COR-L47 (cell line): ENCODE measurements at places on chromosomes 11 and 22.

DNA sequence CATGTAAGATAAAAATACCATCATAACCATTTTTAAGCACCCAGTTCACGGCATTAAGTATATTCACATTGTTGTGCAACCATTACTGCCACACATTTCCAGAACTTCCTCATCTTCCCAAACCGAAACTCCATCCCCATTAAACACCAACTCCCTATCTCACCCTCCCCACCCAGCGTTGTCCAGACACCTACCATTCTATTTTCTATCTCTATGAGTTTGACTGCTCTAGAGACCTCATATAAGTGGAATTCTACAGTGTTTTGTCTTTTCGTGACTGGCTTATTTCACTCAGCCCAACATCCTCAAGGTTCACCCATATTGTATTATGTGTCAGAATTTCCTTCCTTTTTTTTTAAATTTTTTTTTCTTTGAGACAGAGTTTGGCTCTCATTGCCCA is 45.2 kb downstream of the PPFIA1 start:
- no peak for DNase-seq

GRCh38 chr22:29479417-29480261 is at the start of gene NEFH:
NEFH (plus strand) TSS chr22:29480218; CDS start chr22:29480263, 45 bp downstream.
- DNase-seq = peak; percentile 50

DNA sequence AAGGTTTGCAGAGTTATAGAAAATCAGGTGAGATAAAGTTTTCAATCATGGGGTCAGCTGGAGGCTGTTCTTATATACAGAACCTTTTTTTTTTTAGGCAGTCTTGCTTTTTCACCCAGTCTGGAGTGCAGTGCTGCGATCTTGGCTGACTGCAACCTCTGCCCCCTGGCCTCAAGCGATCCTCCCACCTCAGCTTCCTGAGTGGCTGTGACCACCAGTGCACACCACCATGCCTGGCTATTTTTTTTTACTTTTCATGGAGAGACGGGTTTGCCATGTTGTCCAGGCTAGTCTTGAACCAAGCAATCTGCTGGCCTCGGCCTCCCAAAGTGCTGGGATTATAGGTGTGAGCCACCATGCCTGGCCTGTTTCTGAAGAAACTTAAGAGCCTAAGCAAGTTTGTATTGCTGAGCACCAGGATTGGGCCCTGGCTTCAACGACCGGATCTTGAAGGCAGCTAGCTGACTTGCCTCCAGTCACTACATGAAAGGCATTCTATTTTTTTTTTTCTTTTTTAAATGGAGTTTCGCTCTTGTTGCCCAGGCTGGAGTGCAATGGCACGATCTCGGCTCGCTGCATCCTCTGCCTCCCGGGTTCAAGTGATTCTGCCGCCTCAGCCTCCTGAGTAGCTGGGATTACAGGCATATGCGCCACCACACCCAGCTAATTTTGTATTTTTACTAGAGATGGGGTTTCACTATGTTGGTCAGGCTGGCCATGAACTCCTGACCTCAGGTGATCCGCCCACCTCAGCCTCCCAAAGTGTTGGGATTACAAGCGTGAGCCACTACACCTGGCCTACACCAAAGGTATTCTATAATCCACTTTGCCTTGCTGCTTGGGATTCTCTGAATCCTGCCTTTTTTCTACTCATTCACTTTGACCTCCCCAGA is 7.6 kb downstream of the XBP1 start:
- no peak for DNase-seq

GRCh38 chr11:119697882-119698281 is 31.1 kb downstream of the NECTIN1 start:
- no peak for DNase-seq

DNA sequence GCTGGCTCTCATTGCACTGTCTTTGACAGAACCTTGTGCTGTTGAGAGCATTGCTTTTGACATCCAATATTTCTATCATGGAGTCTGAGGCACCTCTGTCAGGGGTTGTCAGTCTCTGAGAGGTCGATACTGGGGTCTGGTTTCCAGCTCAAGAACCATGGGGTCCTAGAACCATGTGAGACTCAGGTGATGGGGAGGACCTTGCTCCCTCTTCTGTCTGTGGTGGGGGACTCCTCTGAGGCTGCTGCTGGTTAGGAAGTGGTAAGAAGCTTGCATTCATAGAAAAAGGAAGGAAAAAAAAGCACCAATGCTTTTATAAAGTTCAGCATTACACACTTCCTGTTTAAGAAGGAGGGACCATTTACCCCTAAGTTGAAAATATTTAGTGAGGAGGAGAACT is 91.8 kb upstream of the CD44 start:
- no peak for DNase-seq

- no peak for DNase-seq
These were observed 44.4 kb upstream of the CLDN5 start for GRCh38 chr22:19568337-19569275.

GRCh38 chr11:43837879-43838278 is 42.8 kb upstream of the ALKBH3 start:
- no peak for DNase-seq

DNA sequence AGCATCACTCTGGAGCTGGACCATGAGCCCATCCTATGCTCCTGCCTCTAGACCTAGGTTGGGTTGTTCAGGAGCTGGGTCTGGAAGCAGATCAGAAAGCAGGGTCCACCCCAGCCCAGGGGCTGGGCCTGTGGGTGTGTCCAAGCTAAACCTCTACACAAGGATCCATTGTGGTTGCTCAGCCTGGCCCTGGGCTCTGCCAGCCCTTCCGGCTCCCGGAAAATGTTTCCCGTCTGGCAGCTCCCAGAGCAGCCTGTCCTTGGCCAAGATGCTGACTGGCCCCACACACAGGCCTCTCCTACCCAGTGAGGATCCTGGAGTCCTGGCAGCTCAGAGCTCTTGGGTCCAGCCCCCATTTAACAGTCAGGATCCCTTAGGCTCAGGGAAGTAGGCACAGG is 35.3 kb upstream of the FCHSD2 start:
- no peak for DNase-seq

GRCh38 chr11:74777038-74777437 is 28.4 kb downstream of the RNF169 start:
- no peak for DNase-seq

GRCh38 chr22:46368871-46369715 is 33.6 kb downstream of the TRMU start:
- DNase-seq = no peak

GRCh38 chr11:130478204-130478701 is 29.8 kb downstream of the ADAMTS15 start:
- no peak for DNase-seq

DNA sequence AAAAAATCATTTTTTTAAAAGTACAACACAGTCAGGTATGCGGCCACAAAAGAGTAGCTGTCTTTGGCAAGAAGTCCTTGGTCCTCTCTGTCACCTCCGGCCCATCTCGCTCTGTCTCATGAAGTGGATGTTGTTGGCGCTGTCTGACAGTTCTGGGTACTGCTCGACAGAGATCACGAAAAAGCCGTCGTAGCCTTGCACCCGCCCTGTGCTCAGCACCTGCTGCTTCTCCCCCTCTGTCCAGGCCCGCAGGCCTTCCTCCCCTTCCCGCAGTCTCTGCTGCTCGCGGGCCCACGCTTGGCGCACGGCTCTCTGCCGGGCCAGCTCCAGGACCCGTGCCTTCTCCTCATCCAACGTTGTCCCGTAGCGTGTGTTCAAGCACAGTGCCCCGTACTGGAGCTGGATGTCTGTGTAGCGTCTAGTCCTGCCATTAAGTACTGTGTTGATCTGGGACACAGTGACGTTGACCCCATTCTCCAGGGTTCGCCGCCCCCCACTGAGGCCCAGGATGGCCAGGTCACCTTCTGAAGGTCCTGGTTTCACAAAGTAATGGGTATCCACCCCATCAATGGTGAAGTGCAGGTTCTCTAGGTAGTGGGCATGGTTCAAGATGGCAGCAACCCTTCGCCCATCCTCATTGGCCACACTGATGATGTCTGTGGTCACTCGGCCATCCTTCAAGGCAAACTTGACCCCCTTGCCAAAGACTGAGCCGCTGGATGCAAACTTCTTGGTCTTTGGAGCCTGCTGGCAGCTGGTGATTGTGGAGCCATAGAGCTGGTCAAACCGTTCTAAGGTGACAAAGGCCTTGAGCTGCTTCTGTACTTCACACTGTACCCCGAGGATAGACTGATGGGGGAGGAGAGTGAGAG is 83.5 kb upstream of the NARS2 start:
- DNase-seq = no peak

GRCh38 chr22:21652010-21652546 is 10.0 kb downstream of the SDF2L1 start:
- peak; percentile 93 for DNase-seq

DNA sequence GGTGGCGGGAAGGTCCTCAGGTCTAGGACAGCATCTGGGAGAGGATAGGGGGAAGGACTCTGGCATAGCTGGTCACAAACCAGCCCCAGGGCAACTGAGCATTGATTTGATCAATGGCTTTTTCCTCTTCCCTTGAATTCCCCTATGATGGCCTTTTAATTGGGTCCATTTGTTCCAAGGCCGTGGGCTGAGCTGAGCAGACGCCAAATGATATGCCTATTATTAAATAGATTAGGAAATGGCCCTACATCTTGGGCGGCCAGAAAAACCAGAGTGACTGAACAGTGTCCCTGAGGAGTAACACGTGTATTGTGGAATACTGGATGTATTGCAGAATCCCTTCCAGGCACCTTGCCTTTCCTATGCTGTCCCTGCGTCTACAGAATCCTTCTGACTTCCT is 26.7 kb upstream of the P2RY6 start:
- DNase-seq = no peak

GRCh38 chr11:38460429-38460828 is 1862.4 kb upstream of the RAG2 start:
- no peak for DNase-seq

GRCh38 chr22:37211075-37211865 is 1.0 kb downstream of the SSTR3 start:
- DNase-seq = no peak

- DNase-seq = no peak
These were observed 1004.1 kb downstream of the OPCML start for GRCh38 chr11:132528181-132528580.

DNA sequence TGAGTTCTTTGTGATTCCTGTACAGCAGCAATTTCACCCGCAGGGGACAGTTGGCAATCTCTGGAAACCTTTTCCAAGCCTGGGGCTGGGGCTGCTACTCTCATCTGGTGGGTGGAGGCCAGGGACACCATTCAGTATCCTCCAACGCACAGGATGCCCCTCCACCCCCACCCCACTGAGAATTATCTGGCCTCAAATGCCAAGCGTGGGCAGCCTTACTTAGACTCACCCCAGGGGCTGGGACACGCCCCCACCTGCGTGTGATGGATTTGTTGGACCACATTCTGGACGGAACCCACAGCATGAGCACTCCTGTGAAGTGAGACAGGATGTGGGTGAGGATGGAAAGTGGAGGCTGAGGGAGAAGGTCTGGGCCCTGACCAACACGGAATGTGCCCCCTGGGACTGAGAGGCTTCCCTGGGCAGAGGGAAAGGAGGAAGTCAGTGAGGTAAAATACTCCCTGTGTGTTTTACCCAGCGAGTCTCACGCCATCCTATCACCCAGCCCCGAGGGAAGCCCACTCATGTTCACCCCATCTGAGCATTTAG is 13.7 kb downstream of the RASD2 start:
- no peak for DNase-seq

DNA sequence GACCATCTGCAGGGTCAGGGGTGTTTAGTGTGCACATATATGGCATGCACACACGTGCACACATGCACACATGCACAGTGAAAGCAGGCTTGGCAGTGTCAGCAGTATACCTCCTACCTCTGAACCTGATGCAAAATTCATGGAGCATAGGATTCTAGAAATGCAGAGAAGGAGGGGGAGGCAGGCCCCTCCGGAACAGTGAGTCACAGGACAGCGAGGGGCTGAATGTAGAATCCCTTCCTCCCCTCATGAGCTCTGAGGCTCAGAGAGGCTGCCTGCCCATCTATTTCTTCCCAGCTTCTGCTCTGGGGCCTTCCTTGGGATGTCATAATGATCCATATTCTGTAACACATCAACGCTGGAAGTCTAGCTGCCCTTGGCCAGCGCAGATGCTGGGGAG is 66.7 kb upstream of the NECTIN1 start:
- DNase-seq = no peak

GRCh38 chr22:49077586-49077985 is 750.1 kb downstream of the BRD1 start:
- no peak for DNase-seq

DNA sequence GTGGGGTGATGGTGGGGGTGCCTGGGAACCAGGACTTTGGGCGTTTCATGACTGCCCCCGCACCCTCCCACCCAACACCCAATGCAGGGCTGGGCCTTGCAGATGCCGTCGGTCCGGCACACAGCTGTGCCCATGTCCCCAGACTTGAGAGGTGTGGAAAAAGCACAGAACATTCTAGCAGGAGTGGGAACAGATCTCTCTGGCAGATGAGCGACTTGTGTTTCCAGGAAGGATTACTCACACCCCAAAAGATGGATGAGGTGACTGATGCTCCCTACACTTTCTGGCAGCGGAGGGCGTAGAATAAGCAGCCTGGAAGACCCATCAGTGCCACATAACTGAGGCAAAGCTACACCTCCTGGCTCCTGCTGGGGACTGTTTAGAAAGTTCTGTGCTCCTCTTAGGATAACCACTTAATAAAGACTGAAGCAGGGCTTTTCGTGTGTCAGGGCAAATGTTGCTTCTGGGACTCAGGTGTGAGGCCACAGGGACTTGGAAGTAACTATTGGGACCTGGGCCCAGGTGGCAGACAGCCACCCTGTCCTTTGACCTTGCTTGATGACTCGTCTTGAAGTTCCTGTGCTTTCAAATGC is 24.2 kb downstream of the FBLN1 start:
- DNase-seq = no peak

DNA sequence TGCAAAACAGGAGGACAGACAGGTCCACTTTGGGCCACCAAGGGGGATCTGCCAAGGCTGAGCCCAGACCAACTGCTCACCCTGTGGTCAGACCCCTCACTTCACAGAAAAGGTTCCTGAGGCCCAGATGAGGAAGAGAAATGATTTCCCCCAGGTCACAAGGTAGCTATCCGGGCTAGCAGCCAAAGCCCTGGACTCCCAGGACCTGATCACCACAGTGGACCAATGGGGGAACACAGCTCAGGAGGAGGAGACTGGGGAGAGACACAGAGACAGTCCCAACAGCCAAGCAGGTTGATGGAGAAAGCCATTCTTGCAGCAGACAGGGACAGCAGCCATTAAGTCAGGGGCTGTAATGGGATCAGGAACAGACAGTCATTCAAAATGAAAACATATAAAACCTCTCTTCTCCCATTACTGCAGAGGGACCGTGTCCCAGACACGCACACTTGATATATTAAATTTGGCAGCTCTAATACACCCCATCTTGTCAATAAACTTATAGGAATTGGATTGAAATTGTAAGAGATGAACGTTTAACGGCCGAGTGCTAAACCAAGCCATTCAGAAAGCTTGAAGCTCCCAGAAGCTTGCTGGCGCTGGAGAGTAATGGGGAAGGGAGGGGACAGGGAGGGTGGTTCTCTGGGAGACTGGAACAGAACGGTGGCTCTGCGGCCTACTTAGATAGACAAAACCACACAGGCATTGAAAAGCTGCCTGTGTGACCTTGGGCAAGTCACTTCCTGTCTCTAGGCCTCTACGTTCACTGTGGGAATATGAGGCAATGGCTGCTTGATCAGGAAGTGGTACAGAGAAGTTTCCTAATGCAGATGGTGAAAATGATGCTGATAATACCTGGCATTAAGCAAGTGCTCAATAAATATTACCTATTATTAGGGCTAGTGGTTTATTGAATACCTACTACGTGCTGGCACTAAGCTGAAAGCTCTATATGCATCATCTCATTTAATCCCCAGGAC is 16.0 kb downstream of the ZMAT5 start:
- DNase-seq = no peak
